ENCODE measurements at places on chromosomes 12 and 14.

GRCh38 chr14:89476354-89476896 lies 59.4 kb upstream of the FOXN3 start:
- no peak for DNase-seq

DNA sequence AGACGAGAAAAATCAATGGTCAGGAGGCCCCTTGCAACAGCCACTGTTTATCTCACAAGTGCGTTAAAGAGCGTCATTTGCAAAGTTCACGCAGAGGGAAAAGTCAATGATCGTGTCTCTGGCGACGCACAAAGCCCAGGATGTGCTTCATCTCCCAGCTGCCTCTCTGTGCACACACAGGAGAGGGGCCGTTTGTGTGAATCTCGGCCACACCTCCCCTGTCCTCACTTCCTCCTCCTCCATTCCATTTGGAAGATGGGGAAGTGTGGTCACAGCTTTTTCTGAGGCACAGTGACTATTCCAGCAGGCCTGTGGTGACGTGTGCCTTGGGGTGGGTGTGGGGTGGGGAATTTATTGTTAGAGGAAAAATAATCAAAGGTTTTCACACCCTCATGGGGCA lies 90.4 kb downstream of the RBM19 start:
- DNase-seq, result no peak

- no peak for DNase-seq
Measured at GRCh38 chr14:40336846-40337245, 904.6 kb upstream of the FBXO33 start.

DNA sequence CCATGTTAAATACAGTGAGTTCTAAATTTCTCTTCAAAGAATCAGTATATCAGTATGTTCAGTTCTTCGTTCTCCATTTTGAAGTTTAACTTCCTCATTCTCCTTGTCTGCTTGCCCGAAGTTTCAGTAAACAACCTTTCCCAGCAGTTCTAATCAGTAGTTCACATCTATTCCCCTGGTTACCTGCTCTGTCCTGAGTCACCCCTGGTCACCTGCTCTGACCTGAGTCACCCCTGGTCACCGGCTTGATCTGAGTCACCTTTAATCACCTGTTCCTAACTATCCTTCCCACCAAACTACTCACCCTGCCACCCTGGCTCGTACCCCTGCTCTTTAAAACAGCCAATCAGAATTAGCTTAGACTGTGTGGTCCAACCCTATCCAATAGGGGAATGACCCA lies 9.4 kb upstream of the OR10G3 start:
- DNase-seq, result no peak

DNA sequence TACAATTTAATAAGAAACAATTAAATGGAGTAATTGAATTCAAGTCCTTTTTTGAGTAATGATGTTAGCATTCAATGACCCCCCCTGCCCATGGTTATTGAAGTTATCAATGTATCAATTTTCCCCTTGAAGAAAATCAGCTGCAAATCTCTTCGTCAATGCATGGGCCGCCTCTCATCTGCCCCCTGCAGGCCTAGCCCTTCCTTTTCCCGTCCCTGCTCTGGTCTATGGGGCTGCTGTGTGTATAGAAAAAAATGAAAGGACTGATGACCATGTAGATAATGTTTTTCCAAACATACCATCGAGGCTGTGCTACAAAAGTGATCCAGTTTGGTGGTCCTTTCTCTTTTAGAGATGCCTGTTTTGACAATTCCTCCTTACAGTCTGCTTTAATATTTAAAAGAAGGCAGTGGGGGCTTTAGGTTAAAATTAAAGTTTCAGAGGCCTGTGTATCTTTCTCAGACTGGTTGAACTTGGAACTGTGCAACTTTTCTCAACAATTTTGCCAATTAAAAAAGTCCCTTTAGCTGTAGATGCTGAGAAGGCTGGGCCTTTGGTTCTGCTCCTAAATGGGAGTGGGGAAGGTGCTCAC lies 98.4 kb downstream of the APAF1 start:
- DNase-seq, result peak; percentile 21

GRCh38 chr12:8692573-8692972 lies 5.2 kb upstream of the RIMKLB start:
- no peak for DNase-seq
